IMR-90 (cell line): ENCODE measurements at places on chromosomes 5 and 9. TPM values are rescaled to one million over a fixed set of nuclear protein-coding genes. Genes with fewer than 3 reads are reported as not detected.

- DNase-seq: no peak
These were observed 142.7 kb downstream of the PAX5 start for GRCh38 chr9:36891341-36891811.

GRCh38 chr5:2155556-2155955 lies 272.8 kb upstream of the IRX4 start:
- no peak for DNase-seq

GRCh38 chr5:74250304-74251102 lies 390.0 kb downstream of the ENC1 start:
- no peak for DNase-seq

- DNase-seq: no peak
These were observed 217.5 kb upstream of the OTULINL start for GRCh38 chr5:14364096-14364495.

The NPR3 gene
- total RNA-seq: 88.2 and 89.4 TPM in 2 replicates

The NUDCD2 gene
- 3.0 and 4.2 TPM in 2 replicates for total RNA-seq

DNA sequence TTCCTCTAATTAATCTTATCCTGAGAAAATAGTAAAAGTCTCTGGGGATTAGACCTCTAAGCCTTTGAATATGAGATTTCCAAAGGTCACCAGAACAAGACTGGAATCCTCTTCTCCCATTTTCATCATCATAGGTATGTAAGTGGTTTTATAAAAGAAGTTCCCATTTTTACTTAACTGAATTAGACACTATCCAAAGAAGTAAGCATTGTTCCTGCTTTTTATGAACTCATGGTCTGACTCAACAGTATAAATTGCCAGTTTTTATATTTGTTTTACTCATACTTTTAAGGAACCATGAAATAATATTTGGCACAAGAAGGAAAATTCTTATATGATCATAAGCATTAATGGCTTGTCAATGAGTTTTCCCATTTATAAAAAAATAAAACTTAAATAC lies 167.1 kb upstream of the ADRA1B start:
- DNase-seq: peak; percentile 57

DNA sequence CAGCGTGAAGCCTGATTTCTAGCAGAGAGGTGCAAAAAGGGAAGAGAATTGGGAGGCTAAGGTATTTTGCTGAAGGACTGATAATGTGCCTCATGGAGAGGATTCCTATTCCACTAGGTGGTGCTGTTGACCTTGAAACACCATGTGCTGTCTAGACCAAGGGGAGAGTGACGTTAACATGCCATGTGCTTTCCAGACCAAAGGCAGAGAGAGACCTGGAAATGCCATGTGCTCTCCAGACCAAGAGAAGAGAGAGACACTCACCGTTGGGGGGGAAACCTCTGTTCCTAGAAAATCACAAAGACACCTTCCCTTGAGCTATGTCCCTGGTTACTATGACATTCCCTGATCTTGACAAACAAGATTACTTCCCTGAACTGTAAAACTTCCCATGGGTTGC lies 286.0 kb upstream of the TUSC1 start:
- DNase-seq: peak; percentile 82
